ENCODE measurements at places on chromosomes 3 and 15.

DNA sequence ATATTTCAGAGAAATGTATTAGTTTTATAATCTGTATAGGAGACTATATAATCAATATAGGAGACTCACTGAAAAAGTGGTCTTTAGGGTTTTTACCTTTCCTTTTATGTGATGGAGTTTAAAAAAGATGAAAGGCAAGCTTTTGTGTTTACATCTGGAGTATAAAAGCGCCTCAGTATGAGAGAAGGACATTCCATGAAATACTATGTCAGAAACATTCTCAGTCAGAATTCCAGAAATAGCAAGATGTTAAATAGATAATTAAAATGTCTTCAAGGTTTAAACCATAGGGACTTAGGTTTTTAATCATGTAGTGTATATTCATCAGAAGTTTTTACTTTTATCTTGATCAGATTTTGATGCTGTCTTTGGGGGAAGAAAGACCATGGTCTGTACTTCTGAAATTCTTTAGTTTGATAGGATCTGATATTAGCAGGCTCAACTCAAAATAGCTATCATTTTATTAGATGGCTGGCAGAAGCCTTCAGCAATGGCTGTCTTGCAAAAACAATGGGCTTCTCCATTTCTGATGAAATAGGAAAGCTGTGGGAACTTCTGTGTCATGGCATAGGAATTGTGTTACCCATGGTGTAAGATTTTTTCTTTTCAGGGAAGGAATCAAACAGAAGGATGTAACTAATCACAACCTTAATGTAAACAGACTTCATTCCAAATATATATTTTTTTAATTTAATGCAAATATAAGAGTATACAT, 209.6 kb upstream of the PLSCR5 start:
- ATAC-seq = no peak

DNA sequence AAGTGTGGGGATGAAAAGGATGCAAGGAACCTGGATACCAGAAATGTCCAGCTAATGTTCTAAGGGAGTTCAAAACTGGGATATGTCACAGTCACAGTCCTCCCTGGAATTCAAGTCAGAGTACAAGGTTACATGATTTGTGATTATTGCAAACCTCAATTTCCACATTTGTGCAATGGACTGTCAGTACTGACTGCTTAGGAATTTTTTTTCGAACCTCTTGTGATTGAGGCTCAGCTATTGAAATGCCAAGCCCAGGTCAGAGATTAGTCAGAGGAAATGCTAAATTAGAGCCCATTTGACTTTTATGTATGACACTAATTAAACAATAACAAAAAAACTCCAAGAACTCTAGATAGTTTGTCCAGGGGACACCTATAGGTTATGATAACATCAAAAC, 210.2 kb downstream of the THSD4 start:
- peak; percentile 43 for ATAC-seq

DNA sequence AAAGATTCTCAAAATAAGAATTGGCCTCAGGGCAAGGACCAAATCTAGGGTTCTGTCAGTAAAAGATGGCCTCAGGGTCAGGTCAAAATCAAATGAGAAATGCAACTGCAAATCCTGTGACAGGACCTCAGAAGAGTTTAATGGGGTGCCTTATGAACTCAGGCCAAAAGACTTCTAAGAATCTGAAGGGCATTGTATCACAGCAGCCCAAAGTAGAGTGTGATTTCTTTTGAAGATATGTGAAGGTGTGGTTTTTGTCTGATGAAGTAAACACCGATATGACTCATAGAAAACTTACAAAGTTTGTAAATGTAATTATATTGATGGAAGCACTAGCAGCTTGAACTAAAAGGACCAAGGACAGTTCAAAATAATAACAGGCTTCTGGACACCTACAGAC, 966.1 kb downstream of the AGBL1 start:
- ATAC-seq = no peak

DNA sequence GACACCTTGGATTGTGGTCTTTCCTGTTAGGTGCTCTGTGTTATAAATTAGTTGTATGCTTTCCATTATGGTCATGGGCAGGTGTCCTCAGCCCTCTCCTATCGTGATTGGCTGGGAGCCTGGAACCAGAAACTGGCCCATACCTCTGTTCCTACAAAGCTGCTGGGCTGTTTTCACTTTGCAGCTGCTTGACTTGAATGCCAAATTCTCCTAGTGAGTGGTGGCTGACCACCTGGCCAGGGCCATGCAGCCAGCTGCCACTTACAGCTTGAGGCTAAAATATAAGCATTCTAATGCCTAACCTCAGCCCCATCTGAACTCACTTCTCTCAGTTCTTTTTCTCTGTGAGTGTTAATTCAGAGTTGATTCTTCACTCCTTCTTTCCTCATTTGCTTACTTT, 239.3 kb upstream of the GBE1 start:
- no peak for ATAC-seq

DNA sequence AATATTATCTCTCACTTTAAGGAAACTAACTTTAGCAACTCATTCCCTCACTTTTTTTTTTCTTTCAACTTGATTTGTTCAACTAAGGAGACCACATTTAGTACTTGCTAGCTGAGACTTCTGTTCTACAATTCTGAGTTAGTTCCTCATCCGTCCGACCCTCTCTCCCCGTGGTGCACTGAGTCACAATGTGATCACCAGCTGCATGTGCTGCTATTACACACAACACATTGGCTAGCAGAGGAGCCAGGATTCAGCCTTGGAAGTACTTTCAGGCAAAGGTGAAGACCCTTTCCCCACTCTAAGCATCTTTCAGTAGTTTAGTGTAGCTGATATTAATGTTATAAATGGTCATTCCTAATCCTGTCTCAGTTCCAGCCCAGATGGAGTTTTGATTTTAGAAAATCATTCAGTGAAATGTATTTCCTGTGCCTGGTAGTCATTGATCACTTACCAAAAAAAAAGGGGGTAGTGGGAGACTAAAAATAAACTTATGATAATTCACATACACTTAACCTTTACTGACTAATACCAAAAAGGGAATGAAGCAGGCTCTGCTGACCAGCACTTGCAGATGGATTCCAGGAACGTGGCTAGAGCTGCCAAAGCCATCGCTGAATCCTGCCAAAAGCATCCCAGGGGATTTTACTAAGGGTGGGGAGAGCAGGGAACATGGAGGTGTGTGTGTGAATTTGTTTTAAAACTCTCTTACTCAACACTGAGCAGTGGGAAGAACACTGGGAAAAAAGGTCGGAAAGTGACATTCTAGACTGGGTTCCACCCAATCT, 424.8 kb downstream of the LPP start:
- ATAC-seq = peak; percentile 59

DNA sequence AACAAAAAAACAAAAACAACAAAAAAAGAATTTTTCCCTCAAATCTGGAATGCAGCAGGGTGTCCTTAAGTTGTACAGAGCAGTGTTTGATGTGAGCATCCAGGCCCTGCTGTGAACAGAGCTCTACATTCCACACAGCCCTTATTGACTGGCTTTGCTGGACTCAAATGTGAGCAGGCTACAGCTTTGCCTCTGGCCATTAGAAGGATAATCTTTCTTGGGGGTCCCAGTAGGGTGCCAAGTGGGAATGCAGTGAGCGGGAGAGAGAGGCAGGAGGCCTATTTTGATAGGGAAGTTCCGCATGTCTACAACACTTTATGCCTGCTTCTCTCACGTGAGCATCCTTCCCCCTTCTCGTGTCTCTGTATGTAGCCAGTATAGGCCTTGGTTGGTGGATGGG, 34.4 kb upstream of the TPRG1 start:
- ATAC-seq = no peak
